Activated T-cell treated with anti-CD3 and anti-CD28 coated beads for 1 hour (primary cell): ENCODE measurements at places on chromosomes 7 and 10.

DNA sequence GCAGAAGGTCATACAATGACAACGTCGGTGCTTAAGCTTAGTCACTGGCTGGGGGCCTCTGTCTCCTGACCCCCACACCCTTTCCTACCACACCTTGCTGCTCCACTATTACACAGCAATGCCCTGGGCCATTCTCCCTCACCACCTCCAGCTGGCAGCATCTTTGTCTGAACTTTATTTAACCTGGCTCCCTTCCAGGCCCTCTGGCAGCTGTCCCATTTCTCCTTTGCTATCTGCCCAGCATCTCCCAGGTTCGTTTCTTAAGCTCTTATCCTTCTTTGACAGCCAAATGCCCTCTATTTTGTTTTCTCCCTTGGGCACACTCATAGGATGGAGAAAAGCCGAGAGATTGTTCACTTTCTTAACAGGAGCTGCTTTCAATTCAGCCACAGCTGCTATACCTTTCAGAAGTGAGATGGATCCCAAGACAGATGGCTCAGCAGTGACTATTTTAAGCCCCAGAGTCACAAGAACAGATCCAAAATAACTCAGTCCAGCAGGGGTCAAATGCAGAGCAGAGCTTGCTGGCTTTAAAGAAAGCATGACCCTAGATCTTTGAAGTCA is 1277.1 kb upstream of the AUTS2 start:
- DNase-seq: no peak

DNA sequence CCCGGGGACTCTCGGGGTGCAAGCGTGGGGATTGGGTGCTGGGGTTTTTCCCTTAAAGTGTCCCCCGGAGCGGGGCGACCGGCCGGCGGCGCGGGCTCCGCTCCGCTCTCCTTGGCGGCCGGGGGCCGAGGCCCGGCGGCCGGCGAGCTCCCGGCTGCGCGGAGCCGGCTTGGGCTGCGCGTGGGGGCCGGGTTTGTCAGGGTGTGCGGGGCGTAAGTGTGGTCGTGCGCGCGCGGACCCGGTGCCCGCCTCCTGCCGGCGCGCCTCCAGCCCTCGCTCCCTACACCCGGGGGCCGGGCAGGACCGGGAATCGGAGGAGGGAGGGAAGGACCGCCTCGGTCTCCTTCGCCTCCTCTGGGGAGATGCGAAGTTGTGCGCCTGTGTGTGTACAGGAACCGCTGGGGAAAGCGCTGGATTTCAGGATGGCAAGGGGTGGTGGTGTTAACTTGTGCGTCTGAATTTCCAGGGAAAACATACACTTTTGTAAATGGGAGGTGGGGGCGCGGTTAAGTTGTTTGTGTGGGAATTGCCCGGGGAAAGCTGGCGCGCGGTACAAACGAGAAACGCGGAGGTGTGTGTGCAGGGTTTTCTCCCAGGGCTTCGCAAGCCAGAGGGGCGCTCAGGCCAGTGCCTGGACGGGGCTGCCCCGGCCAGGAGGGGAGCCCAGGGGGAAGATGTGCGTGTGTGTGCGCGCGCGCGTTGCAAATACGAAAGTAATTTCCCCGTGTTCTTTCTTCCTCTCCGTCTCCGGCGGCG is 737 bp downstream of the ZMIZ1 start:
- peak; percentile 35 for DNase-seq

- no peak for DNase-seq
These were observed 690.9 kb downstream of the NXPH1 start for GRCh38 chr7:9124320-9124719.

- DNase-seq: no peak
These were observed 74.8 kb upstream of the FOXK1 start for GRCh38 chr7:4607311-4607729.

- DNase-seq: no peak
These were observed 99.8 kb downstream of the PTN start for GRCh38 chr7:137243741-137244140.

DNA sequence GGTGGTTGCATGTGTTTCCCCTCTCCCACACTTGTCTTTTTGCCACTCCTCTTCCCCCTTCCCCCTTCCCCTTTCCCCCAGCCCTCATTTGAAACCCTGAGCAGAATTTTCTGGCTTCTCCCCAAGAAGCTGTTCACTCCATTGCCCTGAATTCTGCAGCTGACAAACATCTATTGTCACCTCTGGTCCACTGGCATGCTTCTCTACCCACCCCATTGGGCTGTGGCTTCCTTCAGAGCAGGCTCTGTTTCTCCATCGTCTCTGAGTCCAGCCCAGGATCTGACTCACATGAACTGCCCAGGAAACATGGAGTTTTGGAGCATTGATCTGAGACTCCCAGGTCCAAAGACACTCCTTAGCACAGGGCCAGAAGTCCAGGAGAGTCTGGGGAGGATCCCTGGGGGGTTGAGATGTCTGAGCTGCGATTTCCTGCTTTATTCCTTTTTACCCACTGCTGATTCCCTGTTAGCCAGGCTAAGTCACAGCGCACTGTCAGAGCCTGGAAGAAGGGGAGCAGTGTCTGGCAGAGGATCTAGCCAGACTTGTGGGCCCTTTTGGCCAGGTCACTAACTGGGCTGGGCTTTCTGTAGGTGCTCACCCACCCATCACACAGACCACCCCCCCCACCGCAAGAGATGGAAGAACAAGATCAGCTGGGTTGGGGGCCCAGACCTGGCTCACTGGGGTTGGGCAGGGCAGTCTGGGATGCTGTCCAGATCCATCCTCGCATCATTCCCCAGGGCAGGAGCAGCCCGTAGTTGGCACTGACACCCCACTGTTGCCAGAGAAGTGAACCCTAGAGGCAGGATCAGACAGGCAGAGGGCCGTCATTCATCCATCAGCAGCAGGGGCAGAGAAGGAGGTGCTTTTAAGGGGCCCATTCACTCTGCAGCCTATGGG is 3.5 kb downstream of the CHAT start:
- DNase-seq: no peak

DNA sequence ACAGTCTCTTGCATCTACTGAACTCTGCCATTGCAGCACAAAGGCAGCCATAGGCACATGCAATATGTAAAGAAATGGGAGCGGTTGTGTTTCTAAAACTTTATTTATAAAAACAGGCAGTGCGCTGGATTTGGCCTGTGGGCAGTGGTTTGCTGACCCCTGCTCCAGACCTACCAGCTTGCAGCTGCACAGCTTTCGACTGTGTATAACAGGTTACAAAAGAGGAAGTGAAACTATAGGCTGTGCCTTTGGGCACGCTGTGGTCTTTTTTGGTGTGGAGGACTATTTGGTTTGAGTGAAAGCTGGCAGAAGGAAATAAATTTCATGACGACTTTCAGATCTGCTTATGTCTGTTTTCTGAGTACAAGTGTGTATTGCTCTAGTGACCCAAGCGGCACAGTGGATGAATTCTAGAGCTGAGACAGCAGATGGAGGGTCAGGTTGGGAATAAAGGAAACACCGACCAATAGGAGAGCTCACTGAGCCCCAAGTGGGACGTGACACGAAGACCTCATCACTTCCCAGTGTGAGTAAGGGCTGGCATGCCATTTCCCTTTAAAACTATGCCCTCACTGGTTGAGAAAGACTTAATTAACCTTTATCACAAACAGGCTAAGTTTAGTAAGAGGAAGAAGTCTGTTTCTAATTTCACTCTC is 152.7 kb downstream of the ANK3 start:
- no peak for DNase-seq

GRCh38 chr7:51847461-51848134 is 531.0 kb upstream of the COBL start:
- no peak for DNase-seq

DNA sequence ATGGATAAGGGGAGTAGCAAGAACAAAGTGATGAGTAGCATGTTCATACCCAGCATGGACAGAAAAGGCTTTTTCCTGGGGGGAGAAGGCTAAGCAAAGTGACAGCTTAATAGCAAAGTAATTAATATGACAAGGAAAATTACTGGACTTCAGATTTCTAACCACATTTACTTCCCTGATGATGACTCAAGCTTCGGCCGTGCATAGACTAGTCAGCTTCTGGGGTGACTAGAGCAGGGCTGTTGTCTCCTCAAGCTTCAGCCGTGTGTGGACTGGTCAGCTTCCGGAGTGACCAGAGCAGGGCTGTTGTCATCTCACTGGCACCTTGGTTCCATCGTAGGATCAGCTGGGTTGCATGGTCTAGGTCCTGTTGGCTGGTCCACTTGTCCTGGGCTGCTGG is 2.1 kb upstream of the ZNF117 start:
- no peak for DNase-seq

DNA sequence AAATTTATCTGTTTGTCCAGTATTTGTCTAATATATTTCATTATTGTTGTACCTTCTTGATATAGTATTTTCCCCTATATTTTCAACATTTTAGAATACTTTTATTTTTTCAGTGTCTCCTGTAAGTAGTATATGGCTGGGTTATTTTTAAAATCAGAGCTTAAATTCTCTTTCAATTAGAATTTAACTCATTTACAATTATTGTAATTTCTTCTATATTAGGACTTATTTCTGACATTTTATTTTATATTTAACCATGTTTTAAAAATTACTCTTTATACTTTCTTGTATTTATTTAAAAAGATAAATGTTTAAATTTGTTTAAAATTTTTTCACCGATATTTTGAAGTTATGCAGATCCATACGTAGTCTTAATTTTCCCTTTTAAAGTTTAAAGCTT is 220.0 kb upstream of the NPVF start:
- DNase-seq: no peak

- no peak for DNase-seq
These were observed 182.9 kb downstream of the XPNPEP1 start for GRCh38 chr10:109740436-109740835.

- DNase-seq: no peak
These were observed 31.5 kb downstream of the BLVRA start for GRCh38 chr7:43790006-43790405.

DNA sequence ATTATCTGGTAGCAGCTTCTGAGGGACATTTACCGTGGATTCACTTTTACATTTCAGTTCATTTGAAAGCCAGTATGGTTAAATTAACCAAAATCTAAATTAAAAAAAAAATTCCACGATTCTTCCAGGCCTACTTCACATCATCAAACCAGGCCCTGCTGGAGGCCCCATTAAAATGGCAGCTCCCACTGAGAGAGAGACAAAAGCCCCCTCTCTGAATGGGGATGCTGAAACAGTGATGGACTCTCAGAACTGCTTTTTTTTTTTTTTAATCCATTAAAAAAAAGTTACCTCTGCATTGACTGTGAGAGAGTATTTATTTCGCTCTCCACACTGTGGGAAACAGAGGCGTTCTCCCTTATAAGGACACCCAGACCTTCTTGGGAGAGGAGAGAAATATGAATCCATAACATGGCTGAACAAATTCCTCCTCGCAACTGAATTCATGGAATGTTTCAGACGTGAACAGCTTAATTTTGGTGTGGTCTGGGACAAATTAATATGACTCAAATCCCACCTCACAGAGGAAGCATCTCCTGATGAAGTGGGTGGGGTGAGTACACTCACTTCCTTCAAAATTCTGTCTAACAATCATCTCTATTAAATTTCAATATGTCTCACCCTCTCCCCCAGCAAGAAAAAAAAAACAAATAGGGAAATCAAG is 73.5 kb downstream of the SAMD9 start:
- DNase-seq: no peak

DNA sequence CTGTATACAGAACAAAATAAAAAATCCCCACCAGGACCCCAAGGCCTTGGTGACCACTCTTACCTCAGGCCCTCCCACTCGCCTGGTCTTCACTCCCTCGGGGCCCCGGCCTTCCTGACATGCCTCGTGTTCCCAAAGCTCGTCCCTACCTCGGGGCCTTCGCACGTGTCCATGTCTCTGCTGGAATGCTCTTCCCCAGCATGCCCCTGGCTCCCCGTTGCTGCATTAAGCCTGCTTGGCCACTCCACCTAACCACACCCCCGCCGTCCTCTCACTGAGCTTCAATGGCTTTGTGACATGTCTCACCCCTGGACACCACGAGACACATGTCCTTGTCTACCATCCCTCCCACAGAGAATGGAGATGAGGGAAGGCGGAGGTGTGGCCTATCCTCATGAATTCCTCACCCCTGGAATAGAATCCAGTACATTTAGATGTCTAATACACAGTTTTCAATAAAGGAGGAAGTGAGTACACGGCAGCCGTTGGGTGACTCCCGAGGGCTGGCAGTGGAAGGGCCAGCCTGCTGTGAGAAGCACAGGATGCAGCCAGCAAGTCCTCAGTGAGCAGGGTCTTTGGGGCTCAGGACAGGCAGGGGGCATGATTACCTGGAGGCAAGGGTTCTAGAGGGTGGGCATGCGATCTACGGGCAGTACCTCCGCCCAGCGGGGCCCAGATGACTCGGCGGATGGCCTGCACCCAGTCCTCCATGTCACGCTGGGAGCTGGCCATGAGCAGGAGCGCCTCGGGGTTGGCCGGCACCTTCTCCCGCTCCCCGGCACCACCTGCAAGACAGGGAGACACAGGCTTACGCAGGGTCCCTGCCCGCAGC is 125.7 kb downstream of the ARHGAP22 start:
- DNase-seq: no peak

DNA sequence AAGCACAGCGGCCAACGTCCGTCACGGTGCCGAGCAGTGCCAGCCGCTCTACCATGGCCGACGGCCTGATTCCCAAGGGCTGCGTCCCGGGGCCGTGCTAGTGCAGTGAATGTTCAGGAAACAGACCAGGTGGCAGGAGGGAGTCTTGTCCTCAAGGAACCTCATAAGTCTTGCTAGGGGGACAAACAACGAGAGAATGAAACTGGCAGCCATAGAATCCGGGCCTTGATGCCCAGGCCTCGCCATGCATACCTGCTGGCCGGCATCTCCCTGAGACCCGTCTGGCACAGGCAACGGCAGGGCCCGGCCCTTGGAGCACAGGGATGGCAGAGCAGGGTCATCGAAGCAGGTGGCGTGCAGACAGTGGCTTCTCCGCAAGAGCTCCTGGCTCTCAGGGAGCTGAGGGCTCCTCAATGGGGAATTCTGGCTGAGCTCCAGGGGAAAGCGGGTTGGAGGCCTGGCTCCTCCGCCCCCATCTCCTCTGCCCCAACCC is 58.8 kb downstream of the DIP2C start:
- no peak for DNase-seq

- no peak for DNase-seq
These were observed 10.1 kb downstream of the HACD1 start for GRCh38 chr10:17607060-17607459.

DNA sequence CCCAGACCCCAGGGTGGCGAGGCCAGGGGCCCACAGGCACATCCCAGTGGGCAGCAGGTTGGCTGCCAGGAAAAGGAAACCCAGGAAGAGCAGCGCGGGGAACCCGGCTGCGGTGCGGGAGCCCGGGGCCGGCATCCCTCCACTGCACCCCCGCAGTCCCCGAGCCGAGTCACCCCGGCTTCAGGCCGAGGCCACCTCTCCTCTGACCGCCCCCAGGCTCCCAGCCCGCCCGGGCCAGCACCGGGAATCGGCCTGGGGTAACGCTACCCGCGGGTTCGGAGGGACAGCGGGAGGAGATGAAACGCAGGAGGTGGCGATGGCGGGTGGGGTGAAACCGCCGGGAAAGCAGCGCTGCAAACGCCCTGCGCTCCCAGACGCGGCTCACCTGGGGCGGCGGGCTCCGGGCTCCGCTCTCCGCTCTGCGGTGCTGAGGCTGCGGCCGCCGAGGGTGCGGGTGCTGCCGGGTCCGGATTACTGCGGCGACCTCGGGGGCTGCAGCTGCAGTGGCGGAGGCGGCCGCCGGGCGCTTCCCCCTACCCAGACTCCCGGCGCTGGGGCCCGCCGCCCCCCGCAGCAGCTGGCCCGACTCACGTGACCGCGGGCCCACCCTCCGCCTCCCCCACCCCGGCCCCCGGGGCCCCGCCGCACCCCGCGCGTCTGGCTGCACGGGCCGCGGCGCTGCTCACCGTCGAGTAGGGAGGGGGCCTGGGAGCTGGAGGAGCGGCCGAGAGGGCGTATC is at the start of gene SCRN1:
Gene SCRN1 (minus strand): TSS at position 545 of the 739 bp plus-strand sequence. CDS start 20,734 bp downstream, outside the sequence.
- DNase-seq: no peak
